ENCODE measurements at places on chromosomes 4 and X. TPM values are rescaled to one million over a fixed set of nuclear protein-coding genes. Genes with fewer than 3 reads are reported as not detected.

CACNA1F gene
- total RNA-seq = 1.0 TPM

MID1 gene
- 41.2 TPM for total RNA-seq

RASGEF1B gene
- total RNA-seq = 3.0 TPM

SLC49A3 gene
- 1.9 TPM for total RNA-seq

HTT gene
- 38.6 TPM for total RNA-seq

BST1 gene
- 0.60 TPM for total RNA-seq

SPOCK3 gene
- total RNA-seq = 4.6 TPM

CXorf51B gene
- not detected for total RNA-seq
